ENCODE measurements at places on chromosomes 12 and 14.

DNA sequence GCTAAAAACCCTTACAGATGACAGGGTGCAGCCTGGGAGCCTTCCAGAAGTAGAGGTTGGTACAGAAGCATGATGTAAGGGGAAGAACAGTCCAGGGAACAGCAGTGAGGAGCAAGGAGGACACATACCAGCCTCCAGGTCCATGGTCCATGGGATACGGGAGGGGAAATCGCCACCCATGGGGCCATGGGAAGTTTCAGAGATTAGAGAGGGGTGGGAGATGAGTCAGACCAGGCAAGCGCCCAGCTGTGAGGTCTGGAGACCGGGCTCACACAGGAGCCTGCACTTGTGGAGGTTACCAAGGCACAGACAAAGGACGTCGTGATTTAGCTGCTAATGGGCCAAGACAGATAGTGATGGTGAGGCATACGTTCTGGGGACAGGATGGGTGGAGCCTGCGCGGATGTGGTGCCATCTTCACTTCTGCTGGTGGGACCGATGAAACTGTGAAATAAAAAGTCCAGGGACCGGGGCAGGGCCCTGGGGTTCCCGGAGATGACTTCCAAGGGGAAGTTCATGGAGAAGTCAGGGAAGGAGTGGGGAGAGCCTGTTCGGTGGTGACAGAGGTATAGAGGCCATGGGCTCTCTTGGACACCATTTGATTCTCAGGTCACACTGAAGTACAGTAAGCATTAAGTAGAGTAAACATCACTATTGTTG lies 17.7 kb upstream of the LRP1-AS start:
- no peak for DNase-seq

- no peak for DNase-seq
Observed at GRCh38 chr12:84222841-84223240, 689.8 kb downstream of the SLC6A15 start.

- DNase-seq, result no peak
Observed at GRCh38 chr12:116247377-116247776, 30.1 kb downstream of the MED13L start.

GRCh38 chr12:59396519-59396918 lies 199.3 kb upstream of the SLC16A7 start:
- no peak for DNase-seq

GRCh38 chr14:64253672-64254071 lies 40.5 kb downstream of the ESR2 start:
- DNase-seq, result no peak

DNA sequence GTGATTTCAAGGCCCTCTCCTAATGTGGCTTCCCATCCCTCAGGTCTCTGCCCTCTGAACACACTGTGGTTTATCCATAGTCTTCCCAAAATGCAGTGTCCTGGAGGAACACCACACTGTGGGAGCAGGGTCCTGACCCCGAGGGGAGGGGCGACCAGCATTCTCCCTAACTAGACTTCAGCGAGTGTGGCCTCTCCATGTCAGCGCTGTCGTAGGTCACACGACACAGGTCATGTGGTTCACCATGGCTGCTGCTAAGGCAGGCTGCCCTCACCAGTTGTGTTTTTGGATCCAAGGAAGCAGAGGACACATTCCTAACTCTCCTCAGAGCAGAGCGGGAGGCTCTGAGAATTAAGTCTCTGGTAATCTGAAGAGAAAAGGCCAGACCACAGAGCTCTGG lies 50.5 kb downstream of the SSH1 start:
- no peak for DNase-seq

- DNase-seq, result no peak
Observed at GRCh38 chr12:121748218-121748570, 35.6 kb downstream of the TMEM120B start.

GRCh38 chr12:101823039-101823438 lies 7.7 kb downstream of the GNPTAB start:
- DNase-seq, result no peak

DNA sequence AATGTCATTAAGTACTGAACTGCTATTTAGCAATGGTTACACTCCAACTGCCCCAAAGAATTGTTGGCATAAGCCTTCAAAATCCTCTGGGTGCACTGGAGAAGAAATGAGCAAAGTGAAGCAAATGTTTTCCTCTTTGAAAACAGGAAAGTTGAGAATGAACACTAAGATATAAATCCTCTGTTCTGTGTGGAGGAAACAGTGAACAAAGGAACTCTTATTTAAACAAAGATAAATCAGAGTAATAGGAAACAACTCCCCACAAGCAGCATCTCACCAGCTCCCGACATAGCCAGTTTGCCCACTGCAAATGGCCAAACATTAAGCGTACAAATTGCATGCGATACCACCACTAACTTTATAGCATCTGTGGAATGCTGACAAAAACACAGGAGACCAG lies 54.0 kb downstream of the BCAT1 start:
- no peak for DNase-seq

DNA sequence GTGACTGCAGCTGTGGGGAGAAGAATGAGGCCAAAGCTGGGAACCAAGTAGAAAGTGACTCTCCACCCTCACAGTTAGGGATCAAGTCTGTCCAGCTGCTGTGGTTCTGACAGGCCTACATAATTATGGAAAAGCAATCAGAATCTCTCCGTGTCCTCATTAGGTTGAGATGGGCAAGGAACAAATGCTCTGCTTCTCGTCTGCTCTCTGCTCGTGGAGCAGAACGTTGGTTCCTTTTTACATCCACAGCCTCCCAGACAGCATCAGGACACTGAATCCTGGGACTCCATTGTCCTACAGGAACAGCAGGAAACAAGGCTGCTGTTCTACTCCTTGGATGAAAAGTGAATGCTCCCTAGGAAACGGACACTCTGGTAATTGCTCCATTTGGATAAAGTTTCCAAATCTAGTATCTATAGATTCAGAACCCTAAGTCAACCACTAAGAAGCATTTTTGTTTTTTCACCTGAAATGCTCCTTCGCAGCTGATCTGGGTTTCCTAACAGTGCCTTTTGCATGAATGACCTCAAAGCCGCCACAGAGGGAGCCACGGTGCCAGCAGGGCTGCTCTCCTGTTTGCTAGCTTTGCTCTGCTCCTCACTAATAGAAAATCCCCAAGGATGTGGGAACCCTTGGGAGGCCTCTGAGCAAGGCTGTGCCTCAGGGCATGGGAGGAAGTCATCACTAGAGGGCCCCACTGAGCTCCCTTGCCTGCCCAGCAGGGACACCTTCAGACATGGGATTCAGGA lies 102.0 kb downstream of the EGLN3 start:
- DNase-seq, result peak; percentile 46

DNA sequence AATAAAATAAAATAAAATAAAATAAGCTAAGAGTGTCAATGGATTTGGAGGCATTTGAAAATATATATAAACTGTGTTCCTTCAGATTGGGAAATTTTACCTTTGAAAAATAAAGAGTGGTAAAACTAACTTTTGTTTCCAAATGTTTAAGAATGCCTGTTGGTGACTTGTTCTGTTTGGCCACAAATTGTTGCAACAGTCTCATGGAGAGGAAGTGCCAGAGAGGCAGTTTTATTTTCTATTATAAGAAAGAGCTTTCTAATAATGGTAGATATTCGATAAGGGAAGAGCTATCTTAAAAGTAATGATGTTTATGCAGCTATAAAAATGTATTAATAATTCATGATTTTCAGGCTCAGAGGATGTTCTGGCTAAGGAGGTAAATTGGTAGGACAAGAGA lies 68.8 kb upstream of the MDGA2 start:
- no peak for DNase-seq

DNA sequence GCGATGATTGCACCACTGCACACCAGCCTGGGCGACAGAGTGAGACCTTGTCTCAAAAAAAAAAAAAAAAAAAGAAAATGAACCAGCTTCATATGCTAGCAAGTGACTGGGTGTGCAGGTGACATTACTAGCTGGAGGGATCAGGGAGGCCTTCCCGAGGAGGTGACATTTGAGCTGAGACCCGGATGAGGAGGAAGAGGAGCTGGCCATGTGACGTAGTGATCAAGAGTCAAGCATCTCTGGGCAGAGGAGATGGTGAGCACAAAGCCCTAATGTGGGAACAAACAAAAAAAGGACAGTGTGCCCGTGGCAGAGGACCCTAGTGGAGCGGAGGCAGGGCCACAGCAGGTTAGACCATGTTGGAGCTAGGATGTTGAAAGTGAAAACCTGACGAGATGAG lies 3.5 kb upstream of the PTPN6 start:
- no peak for DNase-seq

- no peak for DNase-seq
Observed at GRCh38 chr12:49079793-49080192, 10.0 kb upstream of the RHEBL1 start.

DNA sequence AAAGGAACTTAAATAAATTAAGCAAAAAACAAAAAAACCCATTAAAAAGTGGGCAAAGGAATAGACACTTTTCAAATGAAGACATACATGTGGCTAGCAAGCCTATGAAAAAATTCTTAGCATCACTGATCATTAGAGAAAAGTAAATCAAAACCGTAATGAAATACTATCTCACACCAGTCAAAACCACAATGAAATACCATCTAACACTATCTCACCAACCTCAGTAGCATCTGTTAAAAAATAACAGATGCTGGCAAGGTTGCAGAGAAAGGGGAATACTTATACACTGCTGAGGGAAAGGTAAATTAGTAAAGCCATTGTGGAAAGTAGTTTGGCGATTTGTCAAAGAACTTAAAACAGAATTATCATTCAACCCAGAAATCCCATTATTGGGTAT lies 381.1 kb downstream of the FLRT2 start:
- DNase-seq, result no peak

Measured in left ventricle myocardium inferior (tissue), 1 donor.